ENCODE measurements at places on chromosomes 7 and 10.

DNA sequence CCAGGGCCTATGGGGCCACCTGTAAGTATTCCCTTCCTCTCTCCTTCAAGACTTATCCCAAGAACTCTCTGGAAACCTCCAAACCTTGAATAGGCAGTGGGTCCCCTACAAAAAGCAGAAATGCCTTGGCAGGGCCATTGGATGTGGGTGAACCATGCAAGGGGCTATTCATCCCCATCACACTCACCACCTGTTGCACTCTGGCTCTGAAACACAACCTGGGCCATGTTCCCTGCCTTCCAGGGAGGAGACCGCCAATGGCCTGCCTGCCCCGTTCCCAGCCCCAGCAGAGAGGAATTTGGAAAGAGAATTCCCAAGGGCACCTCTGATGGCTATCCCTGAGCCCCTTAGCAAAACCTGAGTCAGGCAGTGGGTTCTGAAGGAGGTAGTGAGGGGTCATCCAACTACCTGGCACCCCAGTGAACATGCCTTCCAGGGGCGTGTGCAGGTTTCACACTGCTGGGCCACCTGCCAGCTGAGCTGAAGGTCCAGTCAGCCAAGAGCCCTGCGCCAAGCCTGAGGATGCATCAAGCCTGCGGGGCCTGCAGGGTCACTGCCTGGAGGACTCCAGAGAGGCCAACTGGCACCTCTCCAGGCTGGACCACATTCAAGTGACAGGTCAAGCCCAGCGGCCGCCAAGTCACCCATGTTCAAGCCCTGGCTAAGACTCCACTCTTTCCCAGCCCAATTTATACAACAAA lies 101.3 kb downstream of the COL13A1 start:
- no peak for DNase-seq

DNA sequence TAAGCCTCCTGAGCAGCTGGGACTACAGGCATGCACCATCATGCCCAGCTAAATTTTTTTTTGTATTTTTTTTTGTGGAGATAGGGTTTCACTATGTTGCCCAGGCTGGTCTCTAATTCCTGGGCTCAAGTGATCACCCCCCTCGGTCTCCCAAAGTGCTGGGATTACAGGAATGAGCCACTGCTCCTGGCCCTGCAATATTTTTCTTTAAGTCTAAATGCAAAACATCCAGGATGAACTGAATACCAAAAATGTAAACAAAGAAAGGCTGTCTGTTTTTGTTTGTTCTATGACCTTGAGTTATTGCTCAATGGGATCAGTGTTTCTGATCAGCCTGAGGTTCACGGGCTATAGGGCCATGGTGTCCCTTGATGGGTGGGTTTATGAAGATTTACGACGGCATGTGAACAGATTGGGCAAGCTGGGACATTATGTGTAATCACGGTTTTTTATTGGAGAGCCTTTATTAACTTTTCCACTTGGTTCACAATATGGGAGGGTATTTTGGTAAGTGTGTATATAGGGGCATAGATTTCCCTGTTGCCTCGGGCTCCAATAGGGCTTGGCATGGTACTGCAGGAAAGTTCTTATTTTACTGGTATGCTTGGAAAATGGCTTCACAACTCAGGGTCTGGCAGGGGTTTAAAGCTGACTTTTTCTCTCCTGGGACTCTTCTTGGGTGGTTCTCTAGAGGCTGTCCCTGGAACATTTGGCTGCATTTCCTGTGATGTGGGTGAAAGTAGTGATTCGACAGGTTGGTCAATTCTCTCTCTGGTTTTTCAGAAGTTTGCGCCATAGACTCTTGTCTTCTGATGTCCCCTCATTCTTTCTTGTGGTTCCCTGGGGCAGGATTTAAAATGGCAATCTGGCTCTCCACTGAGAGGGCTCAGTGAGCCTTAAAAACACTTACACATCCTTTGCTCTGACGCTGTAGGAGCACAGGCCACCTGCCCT lies 41.6 kb downstream of the MRPS33 start:
- DNase-seq: no peak

DNA sequence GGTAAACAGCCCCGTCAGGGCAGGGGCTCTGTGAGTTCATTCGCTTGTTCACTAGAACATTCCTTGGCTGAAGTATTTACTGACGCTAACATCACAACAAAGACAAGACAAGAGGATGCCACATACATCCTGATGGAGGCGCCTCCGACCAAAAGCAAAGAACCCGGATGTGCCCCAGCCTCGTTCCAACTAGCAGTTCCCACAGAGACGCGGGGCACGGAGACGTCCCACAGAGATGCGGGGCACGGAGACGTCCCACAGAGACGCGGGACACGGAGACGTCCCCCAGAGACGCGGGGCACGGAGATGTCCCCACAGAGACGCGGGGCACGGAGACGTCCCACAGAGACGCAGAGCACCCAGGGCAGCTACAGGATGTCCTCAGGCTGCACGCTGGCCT lies 35.4 kb upstream of the CFAP46 start:
- DNase-seq: no peak

DNA sequence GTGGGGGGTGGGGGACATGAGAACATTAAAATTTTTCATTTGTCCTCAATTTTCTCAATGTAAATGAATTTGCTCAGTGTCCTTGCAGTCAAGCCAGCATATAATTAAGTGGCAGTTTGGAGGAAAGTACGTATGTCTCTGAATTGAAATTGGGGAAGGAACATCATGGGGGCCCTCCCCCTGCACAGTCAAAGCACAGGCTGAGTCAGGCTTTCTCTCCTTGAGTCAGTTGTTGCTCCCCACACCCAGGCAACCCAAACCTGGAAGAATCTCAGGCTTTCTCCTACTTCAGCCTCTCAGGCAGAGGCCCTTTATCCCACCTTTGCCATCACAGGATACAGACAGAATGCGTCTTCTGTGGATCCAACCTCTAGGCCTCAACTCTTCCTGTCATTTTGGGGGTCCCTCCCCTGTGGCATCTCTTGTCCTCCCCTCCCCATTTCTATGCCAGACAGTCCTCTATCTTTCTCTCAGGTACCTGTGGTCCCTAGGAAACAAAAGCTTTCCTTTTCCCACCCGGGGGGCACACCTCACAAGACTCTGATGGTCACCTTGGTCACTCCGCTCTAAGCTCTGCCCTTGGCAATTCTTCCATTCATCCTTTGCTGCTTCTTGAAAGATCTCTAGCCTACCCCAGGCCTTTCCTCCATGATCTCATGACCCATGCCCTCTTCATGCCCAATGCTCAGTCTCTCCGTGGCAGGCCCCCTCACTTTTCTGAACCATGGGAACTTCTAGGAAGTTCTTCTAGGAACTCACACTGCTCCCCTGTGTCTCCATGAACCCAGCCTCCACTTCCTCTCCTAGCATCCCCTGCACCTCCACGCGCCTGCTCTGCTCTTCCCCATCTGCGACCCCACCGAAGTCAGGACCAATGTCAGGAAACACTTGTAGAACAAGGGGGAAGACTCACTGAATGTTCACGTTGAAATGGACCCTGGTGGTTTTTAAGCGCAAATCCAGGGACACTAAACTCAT lies 40.4 kb downstream of the CREB3L2 start:
- DNase-seq: no peak

DNA sequence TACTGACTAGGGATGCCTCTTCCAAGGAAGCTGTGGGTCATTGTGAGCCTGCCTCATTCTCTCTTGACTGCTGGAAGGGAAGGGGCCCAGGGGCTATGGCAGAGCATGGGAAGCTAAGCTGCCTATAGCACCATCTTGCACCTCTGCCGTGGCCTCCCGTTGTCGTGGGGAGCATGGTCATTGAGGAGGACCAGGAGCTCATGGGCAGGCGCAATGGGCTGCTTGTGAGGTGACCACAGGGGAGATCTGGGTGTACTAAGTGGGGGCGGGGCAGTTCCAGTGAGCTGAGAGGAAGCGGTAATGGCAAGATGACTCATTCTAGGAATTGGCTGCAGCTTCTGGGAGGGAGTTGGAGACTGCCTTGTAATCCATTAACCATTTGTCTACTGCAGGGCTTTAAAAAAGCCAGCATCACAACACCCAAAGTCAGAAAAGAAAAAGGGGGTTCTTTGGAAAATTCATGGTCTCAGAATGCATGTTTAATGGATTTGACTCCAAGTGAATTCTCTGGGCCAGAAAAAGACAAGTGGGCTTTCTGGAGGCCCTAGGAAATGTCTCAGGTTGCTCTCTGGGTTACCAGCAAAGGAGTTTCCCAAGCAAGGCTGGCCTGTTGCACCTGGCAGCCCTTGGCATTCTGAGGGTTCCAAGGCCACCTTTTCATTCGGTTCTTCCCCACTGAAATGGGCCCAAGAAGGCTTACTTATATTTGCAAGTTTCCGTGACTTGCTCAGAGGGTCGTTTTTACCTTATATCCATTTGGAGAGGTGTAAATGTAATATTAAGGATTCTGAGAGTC lies 3.6 kb downstream of the DUSP5 start:
- DNase-seq: peak; percentile 53

GRCh38 chr7:151275813-151276577 lies 27.5 kb upstream of the SMARCD3 start:
- DNase-seq: no peak

- DNase-seq: no peak
These were observed 61.0 kb upstream of the PITRM1 start for GRCh38 chr10:3233486-3233990.

GRCh38 chr7:37352974-37353948 lies 95.4 kb downstream of the ELMO1 start:
- DNase-seq: peak; percentile 18

GRCh38 chr7:26423436-26423835 lies 131.8 kb downstream of the SNX10 start:
- no peak for DNase-seq

DNA sequence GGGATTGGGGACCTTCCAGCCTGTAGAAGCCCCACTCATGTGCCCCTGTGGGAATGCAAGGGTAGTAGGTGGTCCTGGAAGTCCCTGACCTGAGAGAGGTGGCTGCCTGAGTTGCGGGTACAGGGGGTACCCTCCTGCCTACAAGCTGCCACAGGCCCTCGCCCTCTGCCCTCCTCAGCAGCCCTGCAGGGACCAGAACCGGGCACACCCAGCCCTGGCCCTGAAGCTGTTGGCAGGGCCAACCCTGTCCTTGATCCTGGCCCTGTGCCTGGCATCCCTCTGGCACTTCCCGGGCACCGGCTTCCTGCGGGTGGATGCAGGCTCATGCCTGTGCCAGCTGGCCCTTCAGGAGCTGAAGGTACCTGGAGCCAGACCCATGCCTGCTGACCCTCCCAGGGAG lies 54.9 kb upstream of the ELN start:
- DNase-seq: peak; percentile 16

- no peak for DNase-seq
These were observed 606.6 kb upstream of the SORCS1 start for GRCh38 chr10:107771066-107771465.

- no peak for DNase-seq
These were observed 28.3 kb downstream of the ABCB4 start for GRCh38 chr7:87447116-87447635.

DNA sequence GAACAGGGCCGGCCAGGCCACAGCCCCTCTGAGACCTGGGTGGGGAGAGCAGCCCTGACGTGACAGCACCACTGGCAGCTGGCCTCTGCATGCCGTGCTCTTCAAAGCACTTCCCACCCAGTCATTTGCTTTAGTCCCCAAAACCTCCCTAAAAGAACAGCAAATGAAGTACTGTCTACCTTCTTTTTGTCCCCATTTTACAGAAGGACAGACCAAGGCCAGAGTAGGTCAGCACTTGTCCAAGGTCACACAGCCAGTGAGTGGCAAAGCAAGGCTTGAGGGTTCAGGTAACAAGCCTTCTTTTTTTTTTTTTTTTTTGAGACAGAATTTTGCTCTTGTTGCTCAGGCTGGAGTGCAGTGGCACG lies 15.1 kb downstream of the ATP6V1F start:
- DNase-seq: no peak

- DNase-seq: no peak
These were observed 80.3 kb downstream of the BICC1 start for GRCh38 chr10:58593008-58593407.

DNA sequence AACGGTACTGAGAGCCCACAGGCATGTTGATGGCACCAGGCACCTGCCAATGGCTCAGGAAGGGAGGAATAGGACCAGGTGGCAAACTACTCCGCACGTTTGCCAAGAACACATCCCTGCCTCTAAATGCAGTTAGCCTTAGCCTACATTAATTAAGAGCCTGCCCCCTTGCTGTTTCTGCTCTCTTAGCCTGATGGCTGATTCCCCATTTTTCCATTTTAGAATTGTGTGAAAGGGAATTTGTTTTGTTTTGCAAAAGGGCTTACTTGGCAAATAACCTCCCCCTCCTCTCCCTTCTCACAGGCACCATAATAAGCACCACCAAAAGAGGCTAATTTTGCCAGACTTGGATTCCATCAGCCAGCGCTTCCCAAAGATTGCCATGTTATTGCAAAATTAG lies 1203.2 kb downstream of the SORCS3 start:
- peak; percentile 34 for DNase-seq

DNA sequence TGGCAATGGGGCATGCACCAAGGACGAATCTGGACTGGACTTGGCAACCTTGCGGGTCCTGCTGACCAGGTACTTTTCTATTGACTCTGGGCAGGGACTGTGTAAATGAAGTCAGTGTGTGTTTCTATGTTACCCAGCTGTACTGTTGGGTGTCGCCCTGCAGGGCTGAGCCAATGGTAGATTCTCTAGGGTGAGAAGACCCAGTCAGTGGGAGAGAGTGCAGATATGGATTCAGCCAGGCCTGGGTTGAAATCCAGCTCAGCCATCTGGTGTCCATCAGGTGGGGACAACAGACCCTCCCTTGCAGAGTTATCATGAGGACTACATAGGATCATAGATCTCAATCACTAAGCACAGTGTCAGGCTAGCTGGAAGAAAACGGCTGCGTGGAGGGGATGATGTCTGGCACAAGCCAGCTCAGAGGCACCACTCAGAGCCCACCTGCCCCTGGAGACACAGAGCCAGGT lies 4.9 kb upstream of the PPIF start:
- no peak for DNase-seq

- DNase-seq: no peak
These were observed 39.7 kb downstream of the OTUD1 start for GRCh38 chr10:23478570-23478969.

DNA sequence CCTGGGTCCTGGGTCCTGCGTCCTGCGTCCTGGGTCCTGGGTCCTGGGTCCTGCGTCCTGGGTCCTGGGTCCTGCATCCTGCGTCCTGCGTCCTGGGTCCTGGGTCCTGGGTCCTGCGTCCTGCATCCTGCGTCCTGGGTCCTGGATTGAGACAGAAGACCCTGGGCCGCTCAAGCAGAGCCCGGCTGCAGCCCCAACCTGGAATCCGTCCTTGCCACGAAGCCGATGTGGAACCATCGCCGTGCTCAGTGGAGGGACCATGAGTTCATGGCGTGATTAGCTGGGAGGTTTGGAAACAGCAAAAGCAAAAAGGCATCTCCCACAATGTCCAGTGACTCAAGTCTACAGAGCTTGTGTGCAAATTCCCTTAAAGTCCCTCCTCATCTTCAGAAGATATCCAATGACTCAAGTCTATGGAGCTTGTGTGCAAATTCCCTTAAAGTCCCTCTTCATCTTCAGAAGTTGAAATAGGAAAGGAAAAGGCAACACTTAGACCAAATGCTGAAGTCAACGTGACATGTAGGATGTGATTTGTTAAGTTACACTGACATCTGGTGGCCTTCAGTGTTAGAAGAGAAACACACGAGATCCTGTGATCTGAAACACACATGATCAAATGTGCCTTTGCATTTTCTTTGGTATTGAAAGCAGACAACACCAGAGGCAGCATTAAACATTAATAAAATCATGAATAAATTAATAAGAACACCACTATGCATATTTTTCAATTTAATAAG lies 179.9 kb downstream of the PTPRN2 start:
- DNase-seq: no peak
